ENCODE measurements at places on chromosomes 13 and 19. TPM values are rescaled to one million over a fixed set of nuclear protein-coding genes. Genes with fewer than 3 reads are reported as not detected.

Gene IZUMO2
- total RNA-seq, result not detected

Gene ZNF442
- 0.36 TPM for total RNA-seq

Gene MYH14
- 19.2 TPM for total RNA-seq

Gene USF2
- 67.6 TPM for total RNA-seq

Gene CDX2
- total RNA-seq, result not detected

Gene SPIB
- total RNA-seq, result not detected

Gene PRSS57
- total RNA-seq, result not detected

Gene ZNF549
- total RNA-seq, result 1.7 TPM

Gene CBLC
- 27.2 TPM for total RNA-seq

Gene CYP2F1
- not detected for total RNA-seq

DNA sequence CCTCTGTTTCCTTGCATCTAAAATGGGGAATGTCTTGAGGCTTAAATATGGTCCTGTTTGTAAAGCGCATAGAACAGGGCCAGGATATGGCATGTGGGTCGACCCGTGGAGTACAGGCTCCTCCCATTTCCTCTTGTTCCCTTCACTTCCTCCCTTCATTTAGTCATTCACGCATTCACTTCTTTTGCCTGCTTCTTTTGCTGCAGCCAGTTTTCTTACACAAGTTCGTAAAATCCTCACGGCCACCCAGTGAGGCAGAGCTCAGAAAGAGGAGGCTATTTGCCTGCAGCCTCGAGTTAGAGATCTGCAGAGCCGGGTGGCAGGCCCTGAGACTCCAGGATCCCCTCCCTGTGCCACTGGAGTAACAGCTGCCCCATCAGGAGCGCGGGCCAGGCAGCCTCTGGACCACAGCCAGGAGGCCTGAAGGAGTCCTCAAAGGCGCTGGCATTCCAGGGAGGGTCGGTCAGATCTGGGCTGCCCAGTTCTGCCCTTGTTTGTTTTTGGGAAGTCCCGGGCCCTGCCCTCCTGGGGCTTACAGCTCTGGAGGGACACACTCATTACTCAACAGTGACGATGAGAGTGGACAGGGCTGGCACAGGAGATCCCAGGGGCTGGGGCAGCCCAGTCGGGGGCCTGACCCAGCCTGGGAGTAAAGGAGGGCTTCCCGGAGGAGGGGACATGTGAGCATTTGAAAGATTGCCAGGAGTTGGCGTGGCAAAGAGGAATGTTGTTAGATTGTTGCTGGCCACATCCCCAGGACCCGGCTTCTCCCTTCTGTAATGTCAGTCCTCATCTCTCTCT, 4.6 kb downstream of the PPP5C start:
- no peak for DNase-seq

DNA sequence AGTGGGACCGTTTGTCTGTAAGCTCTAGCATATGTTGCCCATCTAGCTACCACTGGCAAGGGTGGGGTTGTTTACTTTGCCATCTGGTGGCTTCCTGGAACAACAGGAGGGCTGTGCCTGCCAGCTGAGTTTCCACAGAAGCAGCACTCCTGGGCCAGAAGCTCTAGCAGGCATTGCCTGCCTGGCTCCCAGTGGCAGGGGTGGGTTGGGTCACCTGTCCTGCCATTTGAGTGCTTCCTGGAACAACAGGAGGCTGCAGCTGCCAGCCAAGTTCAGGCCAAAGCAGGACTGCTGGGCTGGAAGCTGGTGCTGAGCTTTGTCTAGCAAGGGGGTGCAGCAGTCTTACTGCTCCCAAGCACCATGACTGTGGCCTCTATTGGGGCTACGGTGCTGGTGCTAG, 239.7 kb downstream of the MTUS2 start:
- no peak for DNase-seq

DNA sequence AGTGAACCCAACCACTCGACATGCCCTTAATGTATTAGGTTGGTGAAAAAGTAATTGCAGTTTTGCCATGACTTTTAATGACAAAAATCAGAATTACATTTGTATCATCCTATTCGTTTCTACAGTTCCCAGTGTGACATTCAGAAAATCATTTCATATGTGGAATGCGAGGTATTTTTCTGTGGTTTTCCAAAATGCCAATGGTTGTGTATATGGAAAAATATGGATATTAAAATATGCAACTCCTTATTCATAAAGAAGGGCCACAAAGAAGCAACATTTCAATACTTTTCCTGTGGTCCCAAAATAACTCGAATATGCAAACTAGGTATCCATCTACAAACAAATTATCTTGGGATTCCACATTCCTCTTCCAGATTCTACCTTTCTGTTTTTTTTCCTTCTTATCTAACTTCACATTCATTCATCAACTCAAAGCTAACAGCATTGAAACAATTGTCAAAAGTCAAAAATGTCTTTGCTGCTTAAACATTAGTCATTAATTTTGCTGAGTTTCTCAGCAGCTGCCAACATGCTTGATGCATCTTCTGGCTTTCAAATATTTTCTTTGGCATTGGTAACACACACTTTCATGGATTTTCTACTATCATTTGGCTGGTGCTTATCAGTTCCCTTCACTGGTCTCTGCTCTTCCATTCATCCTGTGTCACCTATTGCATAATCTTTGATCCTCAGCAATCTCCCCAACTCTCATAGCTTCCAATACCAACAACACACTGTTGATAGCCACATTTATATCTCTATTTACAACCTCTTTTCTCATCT, 1445.4 kb downstream of the EFNB2 start:
- no peak for DNase-seq

DNA sequence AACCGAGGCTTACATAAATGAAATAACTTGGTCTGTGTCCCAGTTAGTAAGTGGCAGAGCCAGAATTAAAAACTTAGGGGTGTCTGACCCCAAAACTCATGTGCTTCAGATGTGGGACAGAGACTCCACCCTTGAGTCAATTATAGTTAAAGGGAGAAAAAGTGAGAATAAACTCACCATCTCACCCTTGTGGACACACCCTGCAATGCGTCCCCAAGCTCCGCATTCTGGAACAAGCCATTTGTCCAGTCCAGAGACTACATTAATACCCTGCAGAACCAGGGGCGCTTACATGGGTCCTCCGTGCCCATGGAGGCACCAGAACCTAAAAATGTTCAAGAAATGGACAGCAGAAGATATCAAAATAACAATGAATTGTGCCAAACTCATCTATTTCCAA, 207.0 kb upstream of the ZNF507 start:
- DNase-seq, result no peak

DNA sequence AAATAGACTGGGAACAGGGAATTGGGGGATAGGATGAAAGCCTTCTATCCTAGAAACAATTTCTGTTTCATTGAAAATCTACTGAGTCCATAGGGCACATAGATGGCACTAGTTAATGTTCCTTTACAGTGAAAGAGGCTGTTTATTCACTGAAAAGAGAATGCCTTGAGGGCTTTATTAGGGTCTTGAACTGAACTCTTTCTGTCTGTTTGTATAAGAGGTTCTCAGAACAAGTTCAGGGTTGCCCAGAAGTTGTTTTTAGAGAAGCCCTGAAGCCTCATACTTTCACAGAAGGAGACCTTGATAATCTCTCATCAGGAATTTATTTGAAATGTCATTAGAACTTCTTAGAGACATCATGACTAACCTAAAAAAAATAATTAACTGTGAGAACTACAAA, 43.9 kb downstream of the ENOX1 start:
- no peak for DNase-seq

GRCh38 chr19:48556163-48556562, 4.2 kb downstream of the SULT2B1 start:
- no peak for DNase-seq

DNA sequence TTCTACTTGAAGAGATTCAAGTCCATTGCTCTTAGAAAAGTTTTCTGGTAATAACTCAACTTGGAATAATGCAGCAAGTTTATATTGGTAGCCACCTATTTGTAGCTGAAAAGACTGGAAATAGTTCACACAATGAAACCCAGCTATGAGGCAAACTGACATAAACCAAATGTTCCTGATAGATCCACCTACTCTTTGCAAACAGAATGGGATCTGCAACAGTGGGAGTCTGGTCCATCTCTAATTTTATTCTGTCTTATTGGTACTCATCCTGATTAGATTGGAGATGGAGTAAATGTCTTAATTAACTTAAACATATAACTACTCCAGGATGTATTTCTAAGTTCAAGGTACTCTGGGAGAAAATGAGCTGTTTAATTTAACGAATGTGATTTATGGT, 438.0 kb downstream of the OLFM4 start:
- no peak for DNase-seq

DNA sequence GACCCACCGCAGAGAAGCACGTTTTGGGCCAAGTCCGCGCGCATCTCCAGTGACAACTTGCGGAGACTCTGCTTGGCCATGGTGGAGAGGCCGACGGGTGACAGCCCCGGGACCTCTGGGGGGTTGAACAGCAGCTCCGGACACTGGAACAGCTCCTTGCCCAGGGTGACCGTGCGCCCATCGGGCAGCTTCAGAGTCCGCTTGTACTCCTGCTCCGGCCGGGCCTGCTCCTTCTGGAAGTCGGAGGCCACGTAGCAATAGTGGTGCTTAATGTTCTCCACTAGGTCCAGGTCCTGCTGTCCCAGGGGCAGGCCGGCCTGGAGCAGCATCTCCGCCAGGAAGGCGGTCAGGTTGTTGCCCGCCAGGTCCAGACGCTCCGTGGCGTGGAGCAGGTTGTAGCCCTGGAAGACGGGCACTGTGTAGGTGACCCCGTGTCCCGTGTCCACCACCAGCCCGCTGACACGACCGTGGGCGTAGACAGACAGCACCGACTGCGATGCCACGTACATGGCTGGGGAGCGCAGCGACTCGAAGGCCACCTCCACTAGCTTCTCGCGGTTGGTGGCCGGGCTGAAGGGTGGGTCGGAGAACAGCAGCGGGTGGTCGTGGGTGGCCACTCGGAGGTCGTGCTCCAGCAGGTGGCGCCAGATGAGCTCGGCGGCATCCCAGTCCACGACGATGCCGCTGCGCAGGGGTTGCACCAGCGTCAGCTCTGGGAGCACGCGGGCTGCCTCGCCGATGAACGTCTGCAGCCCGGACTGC, 743 bp downstream of the ACTL9 start:
- DNase-seq, result no peak

GRCh38 chr13:106475852-106476251, 59.6 kb downstream of the EFNB2 start:
- no peak for DNase-seq

DNA sequence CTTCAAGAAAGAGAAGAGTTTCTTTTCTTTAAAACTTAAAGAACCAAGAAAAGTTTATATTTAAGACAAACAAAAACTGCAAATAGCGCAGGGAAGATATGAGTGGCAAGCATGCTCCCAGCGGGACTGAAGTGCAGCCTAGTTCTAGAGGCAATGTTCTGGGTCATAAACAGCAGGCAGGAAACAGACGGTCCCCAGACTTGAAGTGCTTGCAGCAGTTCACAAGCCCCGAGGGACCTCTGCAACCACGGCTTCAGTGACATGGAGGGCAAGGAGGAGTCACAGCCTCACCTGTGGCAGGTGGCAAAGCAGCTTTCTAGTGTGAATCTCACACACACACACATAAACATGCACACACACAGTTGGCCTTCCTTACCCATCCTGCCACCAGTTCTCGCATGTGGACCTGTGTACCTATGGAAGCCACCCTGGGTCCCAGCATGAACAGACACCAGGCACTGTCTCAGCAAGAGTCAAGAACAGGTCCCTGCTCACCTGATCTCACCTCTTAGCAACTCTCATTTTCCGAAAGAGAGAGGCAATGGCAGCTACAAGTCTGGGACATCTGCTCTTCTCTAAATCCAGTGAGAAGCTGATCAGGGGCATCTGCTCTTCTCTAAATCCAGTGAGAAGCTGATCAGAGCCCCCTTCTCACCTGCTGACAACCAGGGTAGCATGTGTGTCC, 162.0 kb downstream of the EFNB2 start:
- DNase-seq, result no peak

DNA sequence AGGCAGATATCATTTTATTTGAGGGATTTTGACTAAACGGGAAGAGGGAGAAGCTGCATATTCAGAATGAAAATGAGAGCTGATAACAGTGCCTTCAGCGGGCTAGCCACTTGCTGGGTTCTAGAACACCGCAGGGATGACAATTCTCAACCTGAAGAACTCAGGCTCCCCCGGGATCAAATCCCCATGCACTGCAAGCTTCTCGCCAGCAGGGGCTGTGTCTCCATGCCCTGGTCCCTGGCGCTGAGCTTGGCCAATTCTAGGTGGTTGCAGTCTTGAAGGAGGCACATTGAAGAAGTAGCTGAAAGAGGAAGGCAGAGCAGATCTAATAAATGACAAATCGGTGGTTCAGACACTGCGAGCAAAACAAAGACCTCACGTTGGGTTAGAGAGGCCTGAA, 128.7 kb downstream of the UQCRFS1 start:
- DNase-seq, result no peak

- DNase-seq, result no peak
These were observed 1.4 kb upstream of the SRRM5 start for GRCh38 chr19:43610493-43610892.

GRCh38 chr19:47156861-47157430, 26.3 kb downstream of the SAE1 start:
- DNase-seq, result no peak

GRCh38 chr19:46903458-46903857, 42.7 kb downstream of the ARHGAP35 start:
- no peak for DNase-seq

DNA sequence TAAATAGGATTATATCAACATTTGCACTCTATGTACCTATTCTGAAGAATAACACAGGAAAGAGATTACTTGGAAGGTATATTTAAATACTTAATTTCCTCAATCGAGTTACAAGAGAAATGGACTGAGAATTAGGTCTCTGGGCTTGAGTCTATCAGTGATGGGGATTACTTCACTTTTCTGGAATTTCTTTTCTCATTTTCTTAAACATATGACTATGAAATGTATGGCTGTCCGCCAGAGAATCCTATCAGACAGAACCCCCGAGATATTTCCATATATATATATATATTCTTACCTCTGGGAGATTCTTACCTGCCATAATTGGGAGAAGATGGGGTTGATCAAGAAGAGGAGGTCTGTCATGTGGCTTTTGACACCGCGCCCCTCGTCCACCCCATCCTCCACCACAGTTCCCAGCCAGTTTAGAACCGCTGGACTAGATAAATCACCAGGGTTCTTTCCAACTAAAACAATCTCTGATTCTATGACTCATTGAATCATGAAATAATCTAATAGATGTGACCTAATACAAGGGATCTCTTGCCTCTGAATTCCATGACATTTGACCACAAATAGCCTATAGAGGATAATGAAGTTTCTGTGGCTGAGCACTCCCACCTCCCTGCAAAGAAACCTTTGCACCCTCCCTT, 231.3 kb downstream of the TBC1D4 start:
- no peak for DNase-seq

DNA sequence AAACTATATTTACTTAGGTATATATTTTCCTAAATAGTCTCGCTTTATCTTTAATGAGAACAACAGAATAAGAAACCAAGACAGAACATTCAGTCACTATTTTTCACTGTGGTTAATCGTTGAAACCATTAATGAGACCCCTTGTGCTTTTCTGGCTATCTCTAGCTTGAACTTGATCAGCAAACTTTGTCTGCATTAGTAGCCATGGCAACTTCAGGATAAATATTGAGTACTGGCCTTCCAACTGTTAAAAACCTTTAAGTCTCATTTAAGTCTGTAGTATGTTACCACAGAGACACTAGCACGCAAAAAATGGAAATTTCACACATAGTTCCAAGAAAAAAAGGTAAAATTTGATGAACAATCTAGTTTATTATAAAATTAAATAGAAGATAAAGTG, 946.0 kb downstream of the SLITRK5 start:
- DNase-seq, result no peak

Measured in epithelial cell of proximal tubule (primary cell).